Stimulated activated naive B cell treated with anti-CD40 and anti-IgM and Interleukin-4, amounts not matched to agents 10 μg/mL and 1 μg/mL and 100 μg/mL, for 72 hours (primary cell): ENCODE measurements at places on chromosomes 6 and 20.

DNA sequence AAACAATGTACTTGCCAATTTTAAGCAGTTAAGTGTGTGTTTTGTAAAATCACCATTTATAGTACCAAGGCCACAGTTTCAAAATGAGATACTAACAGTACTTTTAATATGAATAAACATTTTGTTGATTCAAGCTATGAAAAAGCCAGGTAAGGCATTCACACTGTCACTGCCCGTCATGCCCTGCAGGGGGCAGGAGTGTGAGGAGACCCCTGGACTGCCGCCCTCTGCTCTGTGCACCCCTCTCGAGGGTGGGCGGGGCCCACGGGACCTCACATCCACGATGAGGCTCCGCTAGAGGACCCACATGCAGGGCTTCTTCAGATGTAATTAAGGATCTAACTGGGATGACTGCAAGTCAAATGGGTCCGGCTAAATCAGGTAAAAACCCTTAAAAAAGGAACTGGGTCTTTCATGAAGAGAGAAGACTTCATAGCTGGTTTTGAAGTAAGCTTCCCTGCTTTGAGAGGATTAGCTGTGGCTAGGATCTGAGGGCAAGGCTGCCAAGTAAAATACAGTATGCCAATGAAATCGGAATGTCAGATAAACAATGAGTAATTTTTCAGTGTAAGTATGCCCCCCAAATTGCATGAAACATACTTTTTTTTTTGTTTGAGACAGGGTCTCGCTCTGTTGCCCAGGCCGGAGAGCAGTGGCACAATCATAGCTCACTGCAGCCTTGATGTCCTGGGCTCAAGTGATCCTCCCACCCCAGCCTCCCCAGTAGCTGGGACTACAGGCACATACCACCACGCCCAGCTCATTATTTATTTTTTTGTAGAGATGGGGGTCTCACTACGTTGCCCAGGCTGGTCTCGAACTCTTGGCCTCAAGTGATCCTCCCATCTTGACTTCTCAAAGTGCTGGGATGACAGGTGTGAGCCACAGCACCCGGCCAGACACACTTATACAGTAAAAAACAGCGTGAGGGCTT is 18.7 kb downstream of the DIDO1 start:
- no peak for DNase-seq

DNA sequence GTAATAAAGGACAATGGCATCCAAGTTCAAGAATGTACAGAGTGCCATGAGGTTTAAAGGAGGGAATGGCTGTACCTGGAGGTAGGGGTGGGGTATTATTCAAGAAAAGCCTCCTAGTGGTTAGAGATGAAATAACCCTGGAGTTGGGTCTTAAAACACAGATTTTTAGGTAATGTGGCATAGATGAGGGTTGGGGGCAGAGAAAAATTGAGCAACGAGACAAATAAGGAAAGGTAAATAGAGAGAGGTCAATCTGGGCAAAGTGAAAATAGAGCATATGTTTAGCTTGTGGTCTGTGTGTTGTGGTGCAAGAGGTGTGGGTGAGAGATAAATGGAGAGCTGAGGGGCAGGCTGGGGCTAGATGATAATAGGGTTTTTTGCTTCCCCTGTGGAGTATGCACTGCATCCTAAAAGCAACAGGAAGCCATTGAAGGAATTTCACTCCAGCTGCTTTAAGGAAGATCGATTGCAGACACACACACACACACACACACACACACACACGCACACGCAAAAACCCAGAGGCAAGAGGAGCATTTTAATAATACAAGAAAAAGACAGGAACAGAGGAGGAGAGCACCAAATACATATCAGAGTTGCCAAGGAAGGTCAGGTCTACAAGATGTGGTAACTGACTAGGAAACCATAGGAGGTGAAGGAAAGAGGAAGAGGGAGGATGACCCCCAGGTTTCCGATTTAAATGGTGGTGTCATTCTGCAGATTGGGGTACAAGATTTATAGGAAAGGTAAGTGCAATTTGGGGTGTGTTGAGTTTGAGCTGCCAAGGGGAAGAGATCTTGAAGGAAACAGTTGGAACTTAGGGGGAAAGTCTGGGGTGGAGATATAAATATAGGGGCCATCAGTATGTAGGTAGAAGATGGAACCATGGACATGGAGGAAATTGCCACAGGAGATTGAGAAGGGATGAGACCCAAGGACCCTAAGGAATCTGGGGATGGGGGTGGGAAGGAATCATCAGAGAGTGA is 31.3 kb upstream of the ADGRF1 start:
- DNase-seq = no peak

DNA sequence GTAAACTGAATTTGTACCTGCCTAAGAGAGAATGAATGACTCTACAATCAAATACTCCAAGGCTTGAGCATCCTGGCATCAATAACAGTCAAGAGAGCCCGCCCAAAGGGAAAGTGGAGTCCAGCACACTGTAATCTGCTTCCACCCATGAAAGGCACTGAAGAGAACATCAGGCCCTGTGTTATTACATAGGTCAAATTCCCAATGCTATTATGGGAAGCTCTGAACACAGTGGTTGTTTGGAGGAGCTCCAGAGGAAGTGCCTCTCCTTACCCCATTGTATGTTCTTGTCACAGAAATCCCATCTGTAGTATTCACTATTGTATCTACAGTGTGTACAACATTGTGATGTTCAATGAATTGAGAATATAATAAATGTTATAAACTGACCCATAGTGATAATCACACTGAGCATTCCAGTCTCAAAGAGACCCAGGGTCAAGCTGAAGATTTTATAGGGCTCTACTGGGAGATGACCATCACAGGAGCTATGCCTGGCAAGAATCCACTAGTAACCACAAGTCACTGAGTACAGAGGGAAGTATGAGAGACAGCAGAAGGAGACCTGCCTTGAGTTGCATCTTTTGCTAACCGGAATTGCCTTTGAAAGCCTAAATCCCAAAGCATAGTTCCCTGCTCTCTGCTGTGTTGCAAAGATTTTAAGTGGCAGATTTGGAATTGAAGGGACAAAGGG is 446.7 kb downstream of the GJA1 start:
- no peak for DNase-seq

DNA sequence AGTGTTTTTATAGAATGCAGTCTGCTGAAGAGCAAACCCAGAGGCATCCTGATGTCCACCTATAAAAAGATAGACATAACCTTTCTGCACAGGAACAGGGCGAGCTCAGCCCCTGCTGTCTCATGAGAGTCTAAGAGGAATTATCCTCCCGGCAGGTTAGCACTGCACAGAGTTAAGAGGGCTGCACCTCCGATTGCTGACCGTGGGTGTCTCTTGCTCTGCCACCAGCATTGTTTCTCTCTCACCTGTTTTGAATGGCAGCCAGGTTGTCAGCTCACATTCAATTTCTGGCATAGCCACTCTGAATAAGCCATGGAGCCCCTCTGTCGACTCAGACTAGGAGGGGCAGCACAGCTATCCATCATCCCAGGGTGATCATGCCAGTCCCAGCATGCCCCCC is 211.2 kb downstream of the PHACTR1 start:
- DNase-seq = no peak

DNA sequence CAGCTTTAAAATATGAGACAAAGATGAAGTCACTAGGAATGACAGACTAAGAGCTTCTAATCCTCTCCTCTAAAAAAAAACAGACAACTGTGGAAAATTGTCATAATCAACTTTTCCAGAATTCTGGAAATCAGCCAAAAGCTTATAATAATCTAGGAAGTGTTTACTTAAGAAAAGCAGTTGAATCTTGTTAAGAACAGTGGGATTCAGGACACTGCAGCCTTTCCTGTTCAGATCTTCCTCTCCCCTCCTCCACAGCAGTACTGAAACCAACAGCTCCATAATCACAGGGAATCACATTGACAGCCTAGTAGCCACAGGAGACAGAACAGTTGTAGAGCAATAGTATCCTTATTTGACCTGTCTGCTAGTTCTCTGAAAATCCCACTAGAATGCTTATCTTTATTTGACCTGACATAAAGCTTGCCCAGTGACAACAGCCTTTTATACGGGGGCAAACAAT is 41.6 kb downstream of the IBTK start:
- no peak for DNase-seq

DNA sequence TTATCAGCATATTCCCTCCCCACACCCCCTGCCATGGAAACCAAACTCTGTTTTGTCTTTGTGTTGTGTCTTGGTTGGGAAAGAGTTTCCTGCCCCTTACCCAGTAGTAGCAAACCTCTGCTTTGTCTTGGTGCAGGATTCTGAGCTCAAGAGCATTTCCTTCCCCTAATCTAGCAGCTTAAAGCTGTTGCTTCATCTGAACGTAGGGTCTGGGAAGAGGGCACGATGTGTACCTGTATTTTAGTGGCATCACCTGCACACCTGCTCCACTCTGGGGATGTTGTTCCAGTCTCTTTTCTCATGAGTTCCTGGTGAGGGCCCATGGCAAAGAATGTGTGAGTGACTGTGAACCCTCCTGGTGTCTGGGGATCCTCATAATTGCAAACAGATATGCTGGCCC is 164.7 kb downstream of the SCP2D1 start:
- no peak for DNase-seq
